HepG2 (cell line): ENCODE measurements at places on chromosomes 5 and 9.

DNA sequence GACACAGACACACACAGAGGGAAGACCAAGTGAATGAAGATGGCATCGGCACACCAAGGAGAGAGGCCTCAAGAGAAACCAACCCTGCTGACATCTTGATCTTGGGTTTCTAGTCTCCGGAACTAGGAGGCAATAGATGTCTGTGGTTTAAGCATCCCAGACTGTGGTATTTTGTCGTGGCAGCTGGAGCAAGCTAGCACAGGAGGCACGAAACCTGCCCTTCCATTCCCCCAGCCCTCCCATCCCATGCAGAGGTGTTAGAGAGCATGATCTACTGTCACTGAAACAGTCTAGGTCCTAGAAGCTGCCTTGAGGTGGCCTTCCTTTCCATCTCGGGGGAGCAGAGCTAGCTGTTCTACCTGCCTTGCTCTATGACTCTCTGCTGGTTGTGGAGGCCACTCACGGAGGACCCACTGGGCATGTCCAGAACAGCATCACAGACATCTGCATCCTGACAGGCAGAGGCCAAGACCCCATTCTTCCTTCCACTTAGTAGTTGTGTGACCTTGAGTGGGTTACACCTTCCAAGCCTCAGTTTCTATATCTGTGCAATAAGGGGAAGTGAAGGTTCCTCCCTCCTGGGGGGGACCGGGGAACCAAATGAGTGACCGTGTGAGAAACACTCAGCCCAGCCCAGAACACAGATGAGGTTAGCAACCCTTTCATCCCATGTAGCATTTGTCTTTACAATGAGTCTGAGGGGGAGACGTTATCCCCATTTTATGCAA, 134.3 kb upstream of the BOD1 start:
- DNase-seq = no peak

DNA sequence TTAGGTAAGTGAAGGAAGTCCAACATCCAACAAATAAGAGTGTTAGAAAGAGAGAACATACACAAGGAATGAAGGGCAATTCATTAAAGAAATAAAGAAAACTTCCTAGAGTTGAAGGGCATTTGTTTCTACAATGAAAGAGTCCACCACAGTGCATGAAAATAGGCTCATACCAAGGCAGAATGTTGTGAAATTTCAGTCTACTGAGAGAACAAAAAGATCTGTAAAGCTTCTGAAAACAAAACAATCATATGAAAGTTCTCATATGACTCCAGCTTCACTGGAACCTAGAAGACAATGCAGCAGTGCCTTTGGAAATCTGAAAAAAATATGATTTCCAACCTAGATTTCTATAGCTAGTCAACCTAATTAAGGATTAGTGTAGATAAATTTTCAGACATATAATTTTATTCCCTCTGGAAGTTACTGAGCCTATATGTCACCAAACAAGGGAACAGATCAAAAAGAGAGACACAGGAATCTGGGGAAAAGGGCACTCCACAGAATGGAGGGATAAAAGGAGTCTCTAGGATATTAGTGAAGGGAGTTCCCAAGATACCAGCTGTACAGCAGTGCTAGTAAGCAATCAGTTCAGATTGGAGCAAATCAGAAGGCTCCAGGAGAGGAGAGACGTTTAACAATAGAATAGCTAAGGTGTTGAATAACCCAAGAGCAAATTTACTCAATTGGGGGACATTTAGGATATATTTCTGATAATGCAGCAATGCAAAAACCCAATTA, 5.8 kb downstream of the C5orf58 start:
- DNase-seq = no peak

DNA sequence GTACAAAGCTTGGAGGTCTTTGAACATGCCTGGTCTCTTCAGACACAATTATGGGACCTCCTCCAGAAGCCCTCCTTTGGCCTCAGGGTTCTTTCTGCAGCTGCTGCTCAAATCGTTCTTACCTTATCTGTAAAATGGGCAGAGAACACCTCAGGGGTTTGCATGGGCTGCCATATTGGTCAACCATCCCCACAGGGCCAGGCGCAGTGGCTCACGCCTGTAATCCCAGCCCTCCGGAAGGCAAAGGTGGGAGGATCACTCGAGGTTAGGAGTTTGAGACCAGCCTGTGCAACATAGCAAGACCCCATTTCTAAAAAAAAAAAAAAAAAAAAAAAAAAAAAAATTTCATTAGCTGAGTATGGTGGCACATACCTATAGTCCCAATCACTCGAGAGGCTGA, 29.1 kb upstream of the TCF7 start:
- DNase-seq = no peak

DNA sequence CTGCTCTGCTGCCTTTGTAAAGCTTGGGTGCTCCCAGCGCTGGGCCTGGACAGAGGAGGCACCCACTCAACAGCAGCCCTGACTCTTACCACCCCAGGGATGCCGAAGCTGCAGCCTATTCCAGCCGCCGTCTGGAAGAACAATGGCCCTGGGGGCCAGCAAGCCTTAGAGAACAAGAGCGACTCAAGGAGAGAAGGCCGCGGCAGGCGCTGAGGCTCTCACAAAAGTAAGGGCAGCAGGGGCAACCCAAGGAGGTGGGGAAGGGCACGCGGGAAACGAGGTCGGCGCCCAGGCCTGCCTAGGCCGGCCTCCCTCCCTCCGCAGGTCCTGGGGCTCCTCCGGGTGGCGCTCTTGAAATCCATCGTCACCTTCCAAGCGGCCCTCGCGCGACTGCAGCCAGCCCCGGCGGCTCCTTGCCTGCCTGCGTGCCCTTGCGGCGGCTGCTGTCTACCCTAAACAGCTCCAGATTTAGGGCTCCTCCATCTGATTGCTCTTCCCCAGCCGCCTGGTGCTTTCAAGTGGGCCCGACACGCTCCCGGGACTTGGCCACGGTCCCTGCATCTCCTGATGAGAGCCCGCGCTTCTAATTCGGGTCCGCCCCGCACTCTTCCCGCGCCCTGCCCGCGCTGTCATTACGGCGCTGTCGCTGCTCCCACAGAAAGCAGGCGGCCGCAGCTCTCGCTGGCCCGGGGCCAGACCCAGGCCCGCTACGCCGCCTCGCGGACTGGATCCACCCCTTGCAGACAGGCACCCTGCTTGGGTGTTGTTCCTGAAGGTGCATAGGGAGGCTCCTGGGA, 213.3 kb downstream of the SEMA6A start:
- no peak for DNase-seq

GRCh38 chr5:144151026-144151425, 19.4 kb downstream of the YIPF5 start:
- no peak for DNase-seq

GRCh38 chr5:72063219-72063819, 44.0 kb upstream of the MAP1B start:
- peak; percentile 14 for DNase-seq

GRCh38 chr5:56845904-56846480, 30.6 kb downstream of the MAP3K1 start:
- DNase-seq = no peak

- no peak for DNase-seq
Observed at GRCh38 chr9:96085491-96086143, 210.1 kb downstream of the ERCC6L2 start.

GRCh38 chr5:83538786-83539462, 67.4 kb downstream of the VCAN start:
- no peak for DNase-seq

DNA sequence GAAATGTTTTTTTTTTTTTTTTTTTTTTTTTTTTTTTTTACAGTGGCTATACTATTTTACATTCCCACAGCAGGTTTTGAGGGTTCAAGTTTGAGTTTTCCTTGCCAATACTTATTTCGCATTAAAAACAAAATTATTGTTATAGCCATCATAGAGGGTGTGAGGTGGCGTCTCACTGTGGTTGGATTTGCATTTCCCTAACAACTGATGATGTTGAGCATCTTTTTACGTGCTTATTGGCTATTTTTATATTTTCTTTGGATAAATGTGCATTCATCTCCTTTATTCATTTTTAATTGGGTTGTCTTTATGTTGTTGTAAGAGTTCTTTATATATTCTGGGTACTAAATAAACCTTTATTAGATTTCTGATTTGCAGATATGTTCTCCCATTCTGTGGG, 18.9 kb upstream of the UBLCP1 start:
- no peak for DNase-seq

GRCh38 chr9:109381011-109381729, 60.3 kb upstream of the EPB41L4B start:
- peak; percentile 38 for DNase-seq

GRCh38 chr5:79285833-79286232, 49.9 kb downstream of the JMY start:
- no peak for DNase-seq

DNA sequence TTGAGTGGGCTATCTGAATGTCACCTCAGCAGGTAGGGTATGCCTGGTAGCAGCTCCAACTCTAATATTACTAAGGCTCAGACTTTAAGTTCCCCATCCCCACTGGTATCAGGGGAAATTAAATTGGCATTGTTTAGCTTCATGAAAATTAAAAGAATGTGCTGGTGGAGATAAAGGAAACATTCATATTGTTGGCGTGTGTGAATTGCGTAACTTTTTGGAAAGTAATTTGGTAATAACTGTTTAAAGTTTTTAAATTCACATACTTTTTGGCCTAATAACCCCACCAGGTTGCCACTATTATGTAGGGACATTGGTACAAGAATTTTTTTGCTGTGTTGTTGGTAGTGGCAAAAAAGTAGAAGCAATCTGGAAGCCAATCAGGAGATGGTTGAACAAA, 29.4 kb downstream of the TNPO1 start:
- no peak for DNase-seq

- no peak for DNase-seq
Observed at GRCh38 chr5:31553863-31554262, 21.8 kb downstream of the C5orf22 start.

DNA sequence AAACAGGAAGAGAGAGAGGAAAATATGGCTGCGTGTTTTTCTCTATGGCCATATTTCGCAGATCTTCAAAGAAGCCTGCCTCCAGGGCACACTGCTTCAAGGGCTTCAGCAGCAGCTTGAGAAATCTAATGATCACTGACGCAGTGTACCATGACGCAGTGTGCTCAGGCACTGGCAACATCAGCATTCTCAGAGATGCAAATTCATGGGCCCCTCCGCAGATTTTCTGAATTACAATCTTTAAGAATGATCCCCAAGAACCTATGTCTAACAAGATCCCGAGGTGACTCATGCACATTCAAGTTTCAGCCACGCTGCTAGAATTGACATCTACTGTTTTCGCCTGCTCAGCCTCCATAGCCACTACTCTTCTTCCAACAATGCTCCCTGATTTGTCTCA, 143.9 kb upstream of the ZNF366 start:
- no peak for DNase-seq

DNA sequence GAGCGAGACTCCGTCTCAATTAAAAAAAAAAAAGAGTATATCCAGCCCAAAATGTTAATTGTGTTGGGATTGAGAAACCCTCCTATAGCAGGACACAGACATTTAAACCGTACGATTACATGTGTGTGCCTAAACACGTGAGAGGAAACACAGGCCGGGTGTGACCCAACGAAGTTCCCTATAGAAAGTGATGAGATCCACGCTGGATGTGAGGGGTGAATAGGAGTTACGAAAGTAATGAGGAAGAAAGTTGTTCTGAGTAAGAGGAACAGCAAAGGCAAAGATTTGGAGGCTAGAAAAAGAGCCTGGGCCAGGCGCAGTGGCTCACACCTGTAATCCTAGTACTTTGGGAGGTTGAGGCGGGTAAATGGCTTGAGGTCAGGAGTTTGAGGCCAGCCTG, 13.6 kb downstream of the NAIF1 start:
- no peak for DNase-seq

GRCh38 chr5:6737043-6737941, 24.1 kb downstream of the TENT4A start:
- DNase-seq = no peak

GRCh38 chr5:154851351-154851750, 948 bp upstream of the FAXDC2 start:
- no peak for DNase-seq

DNA sequence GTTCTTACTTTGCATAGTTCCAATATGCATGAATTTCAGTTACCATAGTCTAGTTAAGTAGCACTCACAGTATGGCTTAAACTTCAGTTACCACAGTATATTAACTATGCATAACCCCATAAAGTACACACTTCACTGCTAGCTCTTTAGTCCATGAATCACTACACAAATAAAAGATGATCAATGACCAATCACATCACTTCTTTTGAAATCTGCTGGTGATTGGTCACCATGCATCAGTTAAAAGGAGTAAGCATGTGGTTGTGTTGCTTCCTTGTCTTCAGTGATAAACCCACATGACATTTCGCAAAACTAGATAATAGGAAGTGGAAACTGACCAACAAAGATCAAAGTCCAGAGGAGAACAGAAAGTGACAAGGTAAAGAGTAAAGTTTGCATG, 79.0 kb downstream of the TAF11L14 start:
- no peak for DNase-seq
